IMR-90 (cell line): ENCODE measurements at places on chromosomes 4 and X. TPM values are rescaled to one million over a fixed set of nuclear protein-coding genes. Genes with fewer than 3 reads are reported as not detected.

- DNase-seq = no peak
- peaks cover 14% of the 10 kb centered on the region for H3K36me3 ChIP-seq
These were observed 2.8 kb downstream of the ANKRD37 start for GRCh38 chr4:185399466-185399865.

GRCh38 chrX:49876750-49877149, 2.5 kb upstream of the USP27X start:
- H3K27ac ChIP-seq = no peak overlapping the region
- no peaks in the 10 kb centered on the region for H3K36me3 ChIP-seq
- peaks cover 8% of the 10 kb centered on the region for H3K27me3 ChIP-seq
- peaks cover 3% of the 10 kb centered on the region; the same call in 1 of the 2 replicates for H3K4me1 ChIP-seq
- H3K4me3 ChIP-seq = no peak overlapping the region
- DNase-seq = peak; percentile 23

DNA sequence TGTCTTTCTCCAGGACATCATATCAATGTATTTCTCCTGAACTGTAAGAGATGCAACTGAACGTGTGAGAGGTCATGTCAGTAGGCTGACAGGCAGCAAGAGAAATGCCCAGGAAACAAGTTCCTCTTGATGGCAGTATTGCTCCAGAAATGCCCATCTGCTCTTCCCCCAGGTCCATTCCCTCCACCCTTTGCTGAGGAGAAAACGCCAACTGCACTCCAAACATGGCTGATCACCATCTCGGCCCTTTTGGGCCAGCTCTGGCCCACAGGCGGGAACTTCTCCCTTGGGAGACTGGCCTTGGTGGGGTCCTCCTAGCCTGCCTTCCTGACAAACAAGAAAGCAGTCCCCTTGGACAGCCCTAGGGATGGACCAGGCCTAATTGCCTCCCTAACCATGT, 276.5 kb upstream of the AGTR2 start:
- peaks cover 12% of the 10 kb centered on the region; the same call in 1 of the 2 replicates for H3K27me3 ChIP-seq
- H3K4me1 ChIP-seq = no peaks in the 10 kb centered on the region
- H3K36me3 ChIP-seq = no peaks in the 10 kb centered on the region
- no peak overlapping the region for H3K27ac ChIP-seq
- peak; percentile 33 for DNase-seq

- peaks cover 17% of the 10 kb centered on the region for H3K27me3 ChIP-seq
- no peak overlapping the region for H3K27ac ChIP-seq
- H3K4me1 ChIP-seq = no peaks in the 10 kb centered on the region
- H3K4me3 ChIP-seq = no peak overlapping the region
These were observed 19.6 kb downstream of the MSANTD1 start for GRCh38 chr4:3268395-3269104.

DNA sequence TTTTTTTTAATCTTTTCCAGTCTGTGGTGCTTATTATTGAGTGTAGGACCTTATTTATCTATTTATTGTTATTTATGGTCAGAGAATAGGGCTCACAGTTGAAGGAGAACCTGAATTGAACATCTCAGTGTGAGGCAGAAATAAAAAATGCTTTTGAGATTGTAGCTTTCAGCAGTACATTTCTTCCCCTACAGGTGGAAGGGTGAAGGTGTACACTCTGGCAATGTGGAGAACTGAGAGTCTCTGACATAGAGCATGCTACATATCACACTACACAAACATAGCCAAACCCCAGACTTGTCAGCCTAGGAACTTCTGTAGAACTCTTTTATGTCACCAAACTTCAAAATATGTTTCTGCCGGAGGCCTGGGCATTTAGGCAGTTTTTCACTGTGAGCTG, 140.2 kb downstream of the STIM2 start:
- H3K27ac ChIP-seq = no peak overlapping the region
- peaks cover under 1% of the 10 kb centered on the region; the same call in 1 of the 2 replicates for H3K4me1 ChIP-seq
- no peaks in the 10 kb centered on the region for H3K36me3 ChIP-seq
- H3K4me3 ChIP-seq = no peak overlapping the region
- H3K27me3 ChIP-seq = no peaks in the 10 kb centered on the region
- DNase-seq = no peak

Gene CAPN6
- not detected in 2 replicates for total RNA-seq
